ENCODE measurements at places on chromosomes 2 and 18. TPM values are rescaled to one million over a fixed set of nuclear protein-coding genes. Genes with fewer than 3 reads are reported as not detected.
A peak's percentile ranks its signal among the peaks of the same experiment; 100 is the strongest.

Gene MC2R
- total RNA-seq = not detected

Gene DUSP2
- total RNA-seq = 0.05 TPM

Gene DSC1
- not detected for total RNA-seq

Gene CCDC68
- not detected for total RNA-seq

Gene GPR155
- 2.4 TPM for total RNA-seq

Gene HOXD10
- total RNA-seq = 18.1 TPM

Gene SH3BP4
- total RNA-seq = 56.4 TPM

Gene IL36B
- not detected for total RNA-seq

Gene BCL11A
- total RNA-seq = not detected

Gene SKOR2
- not detected for total RNA-seq

DNA sequence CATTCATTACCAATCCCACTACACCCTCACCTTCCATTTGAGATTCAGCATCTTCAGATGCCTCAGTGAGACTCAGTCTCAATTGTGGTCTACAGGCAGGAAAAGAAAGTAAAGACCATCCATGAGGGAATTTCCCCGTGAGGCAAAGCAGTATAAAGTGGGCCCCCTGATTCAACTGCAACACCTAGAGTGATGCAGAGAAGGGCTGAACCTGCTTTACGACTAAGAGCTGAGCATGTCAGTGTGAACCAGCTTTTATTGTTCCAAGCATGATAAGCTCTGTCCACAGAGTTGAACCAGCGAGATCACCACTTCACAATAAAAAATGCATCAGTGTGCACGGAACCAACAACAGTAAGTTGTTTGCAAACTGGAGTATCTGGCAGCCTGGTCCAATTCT is 357.6 kb upstream of the ATP5MC3 start:
- DNase-seq = no peak

- DNase-seq = no peak
Observed at GRCh38 chr2:161161074-161161706, 962 bp downstream of the TANK start.

DNA sequence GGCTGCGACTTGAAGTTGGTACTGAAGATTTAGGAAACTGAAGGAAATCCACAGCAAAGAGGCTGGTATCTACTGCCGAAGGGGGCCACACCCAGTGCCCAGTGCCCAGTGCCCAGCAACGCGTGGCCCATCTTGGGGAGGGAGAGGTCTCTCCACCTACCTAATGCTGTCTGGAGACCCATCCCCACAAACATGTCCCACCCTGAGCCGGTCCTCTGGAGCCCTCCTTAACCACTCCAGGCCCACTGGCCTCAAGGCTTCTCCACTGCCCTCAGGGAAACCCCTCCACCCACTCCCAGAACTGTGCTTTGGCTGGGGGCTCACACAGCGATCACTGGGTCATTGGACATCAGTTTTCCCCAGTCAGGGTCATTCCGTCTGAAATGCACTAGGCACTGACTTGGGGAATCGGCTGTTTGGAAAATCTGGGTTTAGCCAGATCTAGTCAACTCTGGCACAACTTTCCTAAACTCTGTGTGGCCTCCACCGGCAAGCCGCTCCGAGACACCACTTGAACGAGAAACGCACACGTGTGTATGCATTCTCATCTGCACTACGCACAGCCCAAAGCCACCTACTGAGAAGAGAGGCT is 20.1 kb downstream of the GPR55 start:
- DNase-seq = no peak

- no peak for DNase-seq
Observed at GRCh38 chr2:4995466-4995865, 696.7 kb upstream of the SOX11 start.

DNA sequence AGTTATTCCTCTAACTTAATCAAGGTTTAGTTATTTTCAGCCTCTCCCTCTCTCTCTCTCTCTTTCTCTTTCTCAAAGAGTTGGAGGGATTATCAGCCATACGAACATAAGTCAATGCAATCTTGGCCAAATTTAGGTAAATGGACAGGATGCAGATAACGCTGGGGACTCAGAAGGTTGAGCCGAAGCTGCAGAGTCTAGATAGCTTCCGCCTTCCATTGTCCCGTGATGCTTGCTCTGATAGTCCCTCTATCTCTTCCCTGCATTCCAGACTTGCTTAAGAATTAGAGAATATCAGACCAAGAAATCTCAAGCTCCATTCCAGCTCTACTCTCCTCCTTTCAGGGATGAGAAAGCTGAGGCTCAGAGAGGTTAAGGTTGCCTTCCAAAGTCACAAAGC is 502.8 kb upstream of the TNP1 start:
- no peak for DNase-seq

GRCh38 chr2:186205254-186205911 is 280.7 kb upstream of the ZC3H15 start:
- DNase-seq = no peak

- DNase-seq = no peak
Observed at GRCh38 chr18:78977637-78978348, 1.8 kb upstream of the SALL3 start.

DNA sequence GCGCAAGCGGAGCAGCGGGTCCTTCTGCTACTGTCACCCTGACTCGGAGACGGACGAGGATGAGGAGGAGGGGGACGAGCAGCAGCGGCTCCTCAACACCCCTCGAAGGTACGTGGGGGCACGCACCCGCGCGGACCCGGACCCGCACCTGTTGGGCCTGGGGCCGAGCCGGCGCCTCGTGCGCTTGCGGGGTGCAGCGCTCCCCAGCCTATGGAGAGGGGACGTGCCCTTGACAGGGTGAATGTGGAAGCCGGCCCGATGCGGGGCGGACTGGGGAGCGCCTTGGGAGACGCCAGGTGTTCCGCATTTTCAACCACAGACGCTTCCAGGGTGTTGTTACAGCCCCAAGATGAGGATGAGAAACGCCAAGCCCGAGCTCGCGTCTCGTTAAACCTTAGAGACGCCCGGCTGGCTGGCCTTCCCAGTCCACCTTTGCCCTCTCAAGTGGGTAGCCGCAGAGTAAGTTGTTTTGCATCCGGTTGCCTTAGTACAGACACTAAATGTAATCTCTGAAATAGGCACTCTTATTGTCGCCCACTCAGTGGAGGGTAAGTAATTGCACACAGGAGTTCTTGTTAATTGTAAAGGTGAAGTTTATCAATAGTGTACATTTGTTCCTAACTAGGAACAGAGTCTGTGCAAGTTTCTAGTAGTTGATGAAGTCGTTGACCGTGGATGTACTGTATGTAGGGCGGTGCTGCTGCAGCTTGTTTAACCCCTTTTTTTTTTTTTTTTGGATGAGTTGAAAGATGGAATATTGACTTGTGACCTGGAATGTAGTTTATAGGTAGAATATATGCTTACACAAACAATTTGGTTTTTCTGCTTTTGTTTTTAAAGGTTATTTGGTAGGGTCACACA is 815 bp downstream of the GMCL1 start:
- DNase-seq = peak; percentile 37

DNA sequence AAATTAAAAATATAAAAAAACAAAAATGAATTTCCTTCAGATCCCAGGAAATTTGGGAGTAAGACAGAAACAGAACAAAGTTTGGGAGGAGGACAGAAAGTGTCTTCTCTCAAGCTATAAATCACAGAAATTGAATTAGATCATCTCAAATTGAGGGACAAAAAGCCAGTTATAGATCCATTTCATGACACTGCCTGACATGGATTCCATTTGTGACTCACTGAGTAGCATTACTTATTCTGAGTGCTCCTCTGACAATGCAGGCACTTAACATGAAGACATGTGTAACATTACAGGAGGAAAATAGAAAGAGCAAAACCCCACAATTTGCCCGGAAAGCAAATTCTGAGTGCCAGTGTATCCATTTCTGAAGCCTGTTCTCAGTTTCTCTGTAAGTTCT is 63.9 kb upstream of the CREB1 start:
- no peak for DNase-seq

- DNase-seq = peak; percentile 54
Observed at GRCh38 chr2:121071034-121071504, 213.9 kb downstream of the TFCP2L1 start.

DNA sequence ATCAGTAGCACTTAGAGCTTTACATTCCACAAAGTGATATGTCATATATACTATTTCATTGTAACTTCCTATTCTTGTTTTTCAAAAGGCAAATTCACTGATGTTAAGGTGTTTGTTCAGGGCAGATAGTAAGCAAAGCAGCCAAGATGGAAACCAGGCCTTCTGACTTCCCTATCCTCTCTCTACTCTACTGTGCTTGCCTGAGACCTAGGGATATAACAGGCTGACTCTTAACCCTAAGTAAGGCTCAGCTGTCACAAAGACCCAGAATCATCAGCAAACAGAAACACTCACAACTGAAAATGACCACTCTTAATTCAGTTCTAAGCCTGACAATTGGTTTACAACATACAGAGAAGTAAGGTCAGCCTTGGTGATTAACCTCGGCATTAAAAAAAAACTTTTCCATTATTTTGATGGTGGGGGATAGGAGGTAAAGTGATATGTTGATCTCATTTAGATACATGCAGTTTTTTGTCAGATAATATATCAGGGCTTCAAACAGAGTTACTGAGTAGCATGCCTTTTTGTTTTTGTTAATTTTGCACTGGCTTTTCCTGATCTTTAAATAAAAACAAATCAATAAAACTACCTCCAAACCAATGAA is 95.4 kb upstream of the CHRNA1 start:
- no peak for DNase-seq

- DNase-seq = no peak
Observed at GRCh38 chr2:186751790-186752189, 57.9 kb downstream of the FAM171B start.

GRCh38 chr2:12932192-12932591 is 215.5 kb downstream of the TRIB2 start:
- DNase-seq = no peak

GRCh38 chr2:88197732-88198131 is 27.6 kb downstream of the THNSL2 start:
- no peak for DNase-seq

- DNase-seq = no peak
Observed at GRCh38 chr18:54968807-54969206, 9.5 kb upstream of the CCDC68 start.

DNA sequence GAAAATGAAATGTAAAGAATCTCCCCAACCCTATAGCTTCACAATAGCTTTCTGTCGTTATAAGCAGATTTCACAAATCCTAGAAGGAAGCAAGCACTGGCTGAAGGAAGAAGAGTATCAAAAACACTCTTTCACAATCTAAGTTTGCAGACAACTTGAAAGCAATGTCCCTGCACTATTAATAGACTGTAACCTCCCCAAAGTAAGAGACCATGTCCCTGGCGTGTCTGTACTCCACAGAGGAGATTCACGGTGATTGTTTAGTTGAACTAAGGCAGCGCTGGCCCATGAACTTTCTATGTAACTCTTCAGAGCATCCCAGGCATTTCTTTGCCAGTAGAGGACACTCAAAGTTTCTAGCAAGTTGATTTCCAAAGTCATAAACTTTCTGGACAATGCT is 128.0 kb upstream of the HNRNPA3 start:
- no peak for DNase-seq

DNA sequence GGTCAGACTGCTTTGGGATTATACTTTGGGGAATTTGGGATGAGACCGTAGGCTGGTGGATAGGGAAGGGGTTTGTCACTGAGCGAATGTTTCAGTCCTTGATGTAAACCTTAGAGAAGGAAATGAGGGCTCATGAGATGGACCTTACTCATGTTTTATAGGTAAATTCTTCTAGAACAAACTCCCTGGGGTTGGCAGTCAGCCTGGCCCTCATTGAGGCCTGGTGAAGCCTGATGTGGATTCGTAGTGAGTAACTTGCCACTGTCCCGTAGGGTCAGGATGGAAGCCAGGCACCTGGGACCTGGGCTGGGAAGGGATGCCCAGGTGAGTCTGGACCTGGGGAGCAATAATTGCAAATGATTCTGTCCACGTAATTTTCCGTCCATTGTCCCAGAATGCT is 258.3 kb downstream of the LPIN1 start:
- no peak for DNase-seq

DNA sequence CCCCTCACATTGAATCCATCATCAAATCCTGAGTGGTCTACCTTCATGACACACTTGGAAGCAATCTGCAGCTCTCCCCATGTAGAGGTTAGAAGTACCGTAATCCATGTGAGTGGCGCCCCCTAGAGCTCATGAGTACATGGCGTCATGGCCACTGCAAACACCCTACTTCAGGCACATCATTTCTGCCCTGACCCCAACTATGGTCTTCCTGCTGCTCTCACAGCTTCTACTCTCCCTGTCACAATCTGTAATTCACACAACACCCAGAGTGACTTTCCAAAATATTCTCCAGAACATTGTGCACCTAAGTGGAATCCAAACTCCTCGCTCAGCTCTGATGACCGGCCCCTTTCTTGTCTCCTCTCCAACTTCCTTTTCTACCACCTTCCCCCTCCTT is 141.9 kb downstream of the ANKRD44 start:
- DNase-seq = peak; percentile 61

DNA sequence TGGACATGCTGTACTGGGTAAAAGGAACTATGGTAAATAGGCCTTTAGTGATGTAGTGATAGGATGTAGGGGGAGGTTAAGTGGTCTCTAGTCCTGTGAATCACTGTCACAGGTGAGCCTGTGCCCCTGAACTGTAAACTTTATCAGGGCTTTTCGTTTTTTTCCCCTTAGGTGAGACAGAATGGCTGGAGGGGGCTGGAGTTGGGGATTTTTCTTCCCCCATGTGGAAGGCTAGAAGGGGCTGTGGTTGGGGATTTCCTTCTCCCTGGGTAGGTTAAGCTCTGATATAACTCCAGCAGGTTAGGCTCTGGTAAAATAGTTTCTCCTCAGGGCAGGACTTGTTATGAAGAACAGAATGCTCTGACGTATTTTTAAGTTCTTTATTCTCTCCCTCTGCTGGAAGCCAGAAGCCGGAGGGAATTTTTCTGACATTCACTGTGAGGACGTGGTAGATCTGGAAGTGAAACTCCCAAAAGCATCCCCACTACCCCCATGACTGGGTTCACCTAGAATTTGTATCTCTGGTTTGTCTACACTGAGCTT is 28.5 kb downstream of the PIKFYVE start:
- DNase-seq = no peak

- DNase-seq = no peak
Observed at GRCh38 chr2:65620524-65620923, 188.1 kb upstream of the SPRED2 start.

DNA sequence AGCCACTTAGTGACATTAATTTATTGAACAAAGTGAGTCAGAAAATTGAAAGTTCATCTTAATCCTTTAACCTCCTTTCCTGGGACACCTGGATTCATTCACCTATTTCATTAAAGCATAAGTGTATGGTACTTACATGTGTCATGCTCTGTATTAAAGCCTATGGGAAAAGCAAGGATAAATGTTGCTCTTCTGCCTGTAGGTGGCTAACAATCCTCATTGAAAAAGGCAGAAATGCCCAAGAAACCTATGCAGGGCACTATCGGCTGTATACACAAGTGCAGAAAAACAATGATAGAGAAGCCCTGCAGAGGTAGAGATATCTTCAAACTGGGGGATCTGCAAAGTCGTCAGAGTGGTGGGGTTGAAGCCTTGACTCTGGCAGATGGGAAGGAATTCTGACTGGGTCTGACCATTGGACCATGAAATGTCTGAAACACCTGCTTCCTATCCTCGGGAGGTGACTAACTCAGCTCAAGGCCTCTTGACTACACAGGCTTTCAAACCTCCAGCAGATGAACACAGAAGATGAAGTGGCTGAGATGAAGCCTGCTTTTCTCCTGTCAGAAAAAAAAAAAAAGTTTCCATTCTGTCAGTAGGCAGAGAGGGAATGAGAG is 83.1 kb downstream of the DCC start:
- DNase-seq = no peak

- DNase-seq = no peak
Observed at GRCh38 chr2:151408788-151409600, 708 bp upstream of the RIF1 start.
